ENCODE measurements at places on chromosomes 1 and 21. TPM values are rescaled to one million over a fixed set of nuclear protein-coding genes. Genes with fewer than 3 reads are reported as not detected.

The DCST2 gene
- total RNA-seq: 0.21 TPM

The NTNG1 gene
- 0.50 TPM for total RNA-seq

The TMEM82 gene
- not detected for total RNA-seq

The PODN gene
- not detected for total RNA-seq

The RGS5 gene
- 1.7 TPM for total RNA-seq

The SELENOF gene
- total RNA-seq: 156 TPM
